ENCODE measurements at places on chromosomes 12 and 14.

GRCh38 chr12:13094367-13094766 lies 9.1 kb downstream of the GSG1 start:
- no peak for DNase-seq

GRCh38 chr12:52517888-52518287 lies 2.3 kb downstream of the KRT5 start:
- no peak for DNase-seq

DNA sequence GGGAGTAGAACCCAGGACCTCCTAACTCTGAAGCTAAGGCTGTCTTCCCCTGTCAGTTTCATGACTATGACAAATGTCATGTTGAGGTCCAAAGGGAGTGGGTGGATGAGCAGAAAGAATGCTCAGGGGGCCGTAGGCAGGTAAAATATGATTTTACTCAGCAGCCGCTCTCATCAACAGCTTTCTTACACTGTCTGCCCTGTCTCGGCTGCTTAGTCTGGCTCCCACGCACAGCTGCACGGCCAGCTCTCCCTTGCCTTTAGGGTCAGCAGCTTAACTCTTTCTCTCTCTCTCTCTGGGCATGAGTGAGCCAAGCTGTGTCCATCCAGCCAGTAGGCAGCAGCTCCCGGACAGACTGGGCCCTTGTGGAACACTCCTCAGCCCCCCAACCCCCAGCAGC lies 95.2 kb downstream of the GCH1 start:
- no peak for DNase-seq

DNA sequence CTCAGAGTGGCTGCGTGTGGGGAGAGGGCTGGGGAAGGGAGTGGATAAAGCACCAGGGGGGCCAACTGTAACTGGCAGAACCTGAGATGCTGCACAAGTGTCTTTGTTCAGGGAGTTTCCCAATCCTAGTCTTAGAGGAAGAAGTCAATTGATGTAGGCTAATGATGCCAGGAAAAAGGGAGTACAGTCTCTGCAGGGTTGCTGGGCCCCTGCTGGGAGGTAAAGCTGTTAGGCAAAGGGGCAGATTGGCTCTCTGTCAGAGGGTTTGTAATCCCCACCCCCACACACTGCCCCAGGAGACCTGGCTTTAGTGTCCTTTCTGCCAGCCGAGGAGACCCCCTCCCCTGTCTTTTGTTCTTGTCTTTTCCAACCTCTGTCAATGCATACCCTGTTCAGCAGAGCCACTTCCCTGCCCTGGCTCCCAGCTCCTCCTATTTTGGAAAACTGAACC lies 178.4 kb downstream of the KCNA5 start:
- no peak for DNase-seq
